IPS-NIHi11 (cell line): ENCODE measurements at places on chromosomes 4 and X.

- no peak for DNase-seq
Measured at GRCh38 chrX:16386126-16386525, 218.8 kb downstream of the MAGEB17 start.

- no peak for DNase-seq
Measured at GRCh38 chr4:107843391-107843790, 18.7 kb downstream of the SGMS2 start.

GRCh38 chrX:44330227-44330626 is 13.2 kb downstream of the EFHC2 start:
- DNase-seq: no peak

GRCh38 chr4:68249434-68249833 is 3.9 kb upstream of the TMPRSS11B start:
- no peak for DNase-seq

GRCh38 chr4:2888886-2889285 is 45.2 kb downstream of the ADD1 start:
- no peak for DNase-seq

DNA sequence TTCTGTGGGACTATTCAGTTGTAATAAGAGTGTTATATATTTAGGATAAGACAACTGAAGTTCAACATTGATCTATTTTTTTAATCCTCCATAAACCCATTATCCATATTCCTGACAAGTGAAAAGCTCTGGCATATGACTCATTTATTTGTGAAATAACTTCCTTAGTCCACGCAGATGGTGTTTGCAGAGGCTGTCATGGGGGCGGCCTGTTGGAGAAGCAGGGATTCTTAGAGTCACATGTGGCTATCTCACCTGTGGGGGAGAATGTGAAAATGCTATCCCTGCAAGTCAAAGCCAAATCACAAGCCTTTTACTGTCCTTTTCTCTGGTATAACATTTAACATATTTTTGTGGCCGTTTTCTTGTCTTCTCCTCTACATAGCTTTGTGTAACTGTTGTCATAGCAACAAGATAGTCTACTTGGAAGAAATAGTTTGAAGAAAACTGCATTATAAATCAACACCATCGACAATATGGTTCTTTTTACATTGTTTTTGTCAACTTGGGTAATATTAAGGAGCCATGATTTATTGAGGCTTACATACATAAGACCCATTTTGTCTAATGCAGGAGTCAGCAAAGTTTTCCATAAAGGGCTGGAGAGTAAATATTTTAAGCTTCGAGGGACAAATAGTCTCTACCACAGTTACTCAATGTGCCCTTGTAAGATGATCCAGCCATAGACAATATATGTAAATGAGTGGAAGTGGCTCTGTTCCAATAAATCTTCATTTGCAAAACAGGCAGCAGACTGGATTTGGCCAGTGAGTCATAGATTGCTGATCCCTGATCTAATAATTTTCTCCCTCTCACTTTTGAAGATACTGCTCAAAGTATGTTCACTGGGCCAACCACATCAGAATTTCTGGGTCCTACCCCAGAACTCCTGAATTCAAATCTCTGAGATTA is 395.0 kb downstream of the DTHD1 start:
- DNase-seq: no peak

GRCh38 chr4:77861495-77861894 is 1.1 kb upstream of the MRPL1 start:
- no peak for DNase-seq

GRCh38 chr4:2742081-2742822 is 13.9 kb downstream of the TNIP2 start:
- no peak for DNase-seq

DNA sequence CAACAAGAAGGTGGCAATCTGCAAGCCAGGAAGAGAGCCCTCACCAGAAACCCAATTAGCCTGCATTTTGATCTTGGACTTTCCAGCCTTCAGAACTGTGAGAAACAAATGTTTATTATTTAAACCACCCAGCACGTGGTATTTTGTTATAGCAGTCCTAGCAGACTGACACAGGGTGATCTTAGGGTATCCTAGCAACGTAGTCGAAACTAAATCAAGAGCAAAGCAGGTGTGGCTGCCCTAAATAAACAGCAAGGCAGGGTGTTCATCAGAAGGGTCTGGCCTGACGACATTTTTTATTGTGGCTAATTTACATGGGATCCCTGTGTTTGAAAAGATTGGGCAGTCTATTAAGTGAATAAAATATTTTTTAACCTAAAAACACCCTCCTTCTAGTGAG is 198.8 kb downstream of the VEGFC start:
- no peak for DNase-seq

DNA sequence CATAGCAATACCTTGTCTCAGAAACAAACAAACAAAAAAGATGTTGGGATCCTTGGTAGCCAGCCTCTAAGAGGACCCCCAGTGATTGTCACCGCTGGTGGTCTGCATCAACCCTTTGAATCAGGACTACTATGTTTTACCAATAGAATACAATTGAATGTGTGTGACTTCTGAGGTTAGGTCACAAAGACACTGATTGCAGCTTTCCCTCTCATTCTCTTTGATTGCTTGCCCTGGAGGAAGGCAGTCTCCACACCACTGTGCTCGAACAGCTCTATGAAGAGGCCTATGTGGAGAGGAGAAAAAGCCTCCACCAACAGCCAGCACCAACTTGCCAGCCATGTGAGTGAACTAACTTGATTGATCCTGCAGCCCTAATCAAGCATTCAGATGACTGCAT is 2.8 kb upstream of the SMIM14 start:
- no peak for DNase-seq

DNA sequence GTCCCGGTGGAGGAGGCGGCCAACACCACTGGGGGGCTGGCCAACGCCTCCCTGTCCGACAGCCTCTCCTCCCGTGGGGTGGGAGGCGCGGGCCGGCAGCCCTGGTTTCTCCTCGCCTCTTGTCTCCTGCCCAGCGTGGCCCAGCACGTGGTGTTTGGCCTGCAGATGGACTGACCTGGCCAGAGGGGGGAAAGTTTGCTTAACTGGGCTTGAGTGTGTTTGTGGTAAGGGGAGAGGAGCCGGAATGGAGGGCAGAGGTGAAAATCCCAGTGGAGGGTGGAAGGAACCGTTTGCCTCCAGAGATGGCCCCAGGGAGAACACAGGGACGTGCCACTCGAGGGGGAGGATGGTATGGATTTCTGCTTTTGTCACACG is 27.6 kb downstream of the NYX start:
- no peak for DNase-seq

DNA sequence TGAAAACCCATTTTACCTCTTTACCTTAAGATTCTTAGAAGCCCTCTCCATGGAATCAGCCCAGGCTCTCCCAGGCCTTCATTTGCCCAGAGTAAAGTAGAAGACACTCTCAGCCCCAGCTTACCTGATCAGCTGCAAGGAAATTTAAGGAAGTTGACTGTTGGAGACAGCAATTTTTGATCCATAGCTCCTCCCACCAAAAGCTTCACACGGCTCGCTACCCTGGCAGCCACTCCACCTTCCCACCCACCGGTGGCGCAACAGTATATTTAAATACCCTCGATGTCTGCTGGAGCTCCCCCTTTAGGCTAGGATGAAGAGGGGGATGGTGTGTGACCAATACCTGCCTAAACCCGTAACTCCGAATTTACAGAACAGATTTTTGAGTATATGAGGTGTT is 75.4 kb downstream of the MBNL3 start:
- peak; percentile 49 for DNase-seq

GRCh38 chr4:128502818-128503527 is 215.4 kb upstream of the PGRMC2 start:
- no peak for DNase-seq

DNA sequence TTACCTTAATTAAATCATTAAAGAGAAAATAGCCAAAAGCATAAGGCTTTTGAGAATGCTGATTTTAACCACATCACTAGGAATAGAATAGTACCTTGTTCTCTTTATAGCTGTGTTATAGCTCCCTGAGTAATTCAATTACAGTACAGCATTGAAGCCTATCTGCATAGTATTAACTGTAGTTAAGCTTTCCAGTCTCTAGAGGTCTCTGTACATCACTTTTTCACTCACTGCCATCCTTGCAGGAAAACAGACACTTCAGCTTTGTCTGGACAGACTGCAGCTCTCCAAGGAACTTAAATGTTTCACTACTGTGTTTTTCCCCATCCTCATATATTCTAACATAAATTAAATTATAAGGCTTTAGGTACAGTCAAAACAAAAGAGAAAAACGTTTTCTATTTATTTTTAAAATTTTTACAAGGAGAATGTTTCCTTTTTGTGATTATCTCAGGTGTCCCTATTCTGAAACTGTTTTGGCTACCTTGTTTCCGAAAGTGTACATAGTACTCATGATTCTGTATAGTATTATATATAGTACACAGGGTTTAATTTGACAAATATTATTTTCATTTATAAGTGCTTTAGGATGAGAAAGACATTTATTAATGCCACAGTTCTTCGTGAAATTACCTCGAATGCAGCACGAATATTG is 407.9 kb downstream of the PCDH18 start:
- DNase-seq: peak; percentile 47

DNA sequence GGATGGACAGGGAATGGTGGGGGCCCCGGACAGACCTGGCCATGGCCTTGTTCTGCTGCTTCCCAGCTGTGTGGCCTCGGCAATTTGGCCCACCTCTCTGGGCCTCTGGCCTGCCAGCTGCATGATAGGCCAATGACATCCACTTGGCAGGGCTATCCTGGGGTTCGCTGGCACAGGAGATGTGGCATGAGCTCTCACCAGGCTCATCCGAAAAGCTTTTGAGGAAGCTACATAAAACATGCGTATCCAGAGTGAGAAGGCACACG is 18.1 kb downstream of the SH3TC1 start:
- DNase-seq: no peak

DNA sequence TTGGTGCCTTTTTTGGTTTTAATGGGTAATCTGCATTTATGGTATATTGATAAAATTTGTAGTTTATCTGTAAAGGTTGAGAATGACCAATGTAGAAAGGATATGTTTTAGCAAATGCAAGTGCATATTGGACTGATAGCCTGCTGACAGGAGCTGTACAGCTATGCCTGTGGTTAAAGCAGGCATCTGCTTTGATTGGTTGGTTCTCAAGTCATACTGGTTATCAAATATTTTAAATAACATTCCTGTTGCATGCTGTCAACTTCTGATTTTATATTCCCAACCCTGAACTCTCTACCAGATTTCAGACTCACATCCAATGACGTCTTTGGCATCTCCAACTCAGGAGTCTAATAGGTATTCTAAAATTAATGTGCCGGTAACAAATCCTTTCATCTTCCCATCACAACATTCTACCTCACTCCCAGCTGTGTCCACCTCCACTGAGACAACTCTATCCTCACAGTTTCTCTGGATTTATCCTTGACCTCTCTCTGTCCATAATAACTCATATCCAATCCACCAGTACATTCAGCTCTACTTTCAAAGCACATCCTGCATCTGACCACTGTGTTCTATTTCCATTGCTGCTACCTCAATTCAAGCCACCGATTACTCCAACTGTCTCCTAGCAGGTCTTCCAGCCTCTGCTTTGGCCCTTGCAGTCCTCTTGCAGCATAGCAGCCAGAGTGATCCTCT is 125.7 kb downstream of the CAMK2D start:
- DNase-seq: no peak

- DNase-seq: no peak
Measured at GRCh38 chr4:12949719-12950490, 534.2 kb downstream of the RAB28 start.
